ENCODE measurements at places on chromosomes 6 and 20.

- no peak for DNase-seq
These were observed 38.7 kb downstream of the CD164 start for GRCh38 chr6:109343518-109343917.

GRCh38 chr6:106161311-106161874, 75.3 kb downstream of the PRDM1 start:
- no peak for DNase-seq

GRCh38 chr20:62336329-62336728, 30.8 kb downstream of the LAMA5 start:
- no peak for DNase-seq

- DNase-seq: peak; percentile 54
These were observed 636.6 kb upstream of the MAN1A1 start for GRCh38 chr6:119985952-119986736.

- no peak for DNase-seq
These were observed 37.6 kb upstream of the HINT3 start for GRCh38 chr6:125918681-125919566.

GRCh38 chr20:44886828-44887227, 1.3 kb downstream of the YWHAB start:
- no peak for DNase-seq

GRCh38 chr6:40788661-40789655, 201.8 kb upstream of the LRFN2 start:
- no peak for DNase-seq

DNA sequence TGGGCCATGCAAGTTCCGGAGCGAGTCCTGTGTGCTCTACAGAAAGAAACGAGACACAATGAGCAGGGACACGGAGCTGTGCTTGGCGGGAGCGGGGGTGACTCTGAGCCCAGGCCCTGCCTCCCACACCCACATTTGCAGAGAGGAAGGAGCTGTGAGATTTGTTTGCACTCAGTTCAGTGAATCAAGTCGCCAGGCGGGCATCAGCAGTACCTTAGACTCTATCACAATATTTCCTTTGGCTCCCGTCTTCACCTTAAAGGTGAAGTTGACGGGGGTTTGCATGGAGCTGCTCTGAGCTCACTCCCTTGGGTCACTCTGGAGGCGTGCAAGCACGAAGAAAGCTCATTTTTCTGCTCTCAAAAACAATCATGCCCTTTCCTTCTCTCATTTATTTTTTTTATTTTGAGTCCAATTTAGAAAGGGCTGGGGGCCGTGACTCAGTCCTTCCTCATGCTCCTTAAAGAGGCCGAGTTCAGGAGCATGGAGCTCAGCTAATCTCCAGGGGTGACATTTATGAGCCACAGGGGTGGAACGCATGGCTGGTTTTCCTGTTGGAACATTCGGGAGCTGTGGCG, 188.2 kb downstream of the NFATC2 start:
- peak; percentile 47 for DNase-seq
